ENCODE measurements at places on chromosomes 16 and 17.

GRCh38 chr17:18262111-18262510, 1.6 kb downstream of the MIEF2 start:
- DNase-seq: no peak

DNA sequence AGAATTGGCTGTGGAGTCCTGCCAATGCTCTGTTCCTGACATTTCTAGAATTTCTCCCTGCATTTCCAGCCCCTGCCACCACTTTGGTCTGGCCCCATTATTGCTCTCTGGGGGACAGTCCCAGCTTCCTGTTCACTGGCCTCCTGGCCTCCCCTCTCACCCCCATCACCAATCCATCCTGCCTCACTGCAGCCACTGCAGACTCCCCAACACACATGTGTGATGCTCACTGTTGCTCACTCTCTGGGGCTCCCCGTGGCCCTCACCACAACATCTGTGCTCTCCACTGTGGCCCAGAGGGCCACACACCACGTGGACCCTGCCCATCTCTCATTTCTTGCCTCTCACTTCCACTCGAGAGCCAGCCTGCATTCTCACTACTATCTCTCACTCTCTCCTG, 64.6 kb downstream of the SREBF1 start:
- no peak for DNase-seq

GRCh38 chr16:88331989-88332920, 50.5 kb upstream of the ZNF469 start:
- no peak for DNase-seq

DNA sequence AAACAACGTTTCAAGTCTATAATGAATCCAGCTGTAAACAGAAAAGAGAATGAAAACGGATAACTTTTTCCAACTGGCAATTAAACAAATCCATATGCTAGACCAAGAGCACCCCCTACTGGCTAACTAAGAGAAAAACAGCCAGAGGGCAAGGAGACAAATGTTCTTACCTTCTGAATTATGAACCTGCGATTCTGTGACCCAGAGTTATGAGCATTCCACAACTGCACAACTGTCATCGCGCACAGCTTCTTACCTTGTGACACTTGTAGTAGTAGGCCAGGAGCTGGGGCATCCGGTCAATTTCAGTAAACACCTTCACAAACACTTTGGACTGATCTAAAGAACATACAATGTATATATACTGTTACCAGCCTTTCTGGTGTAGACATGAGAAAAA, 18.6 kb downstream of the COG7 start:
- DNase-seq: peak; percentile 44

GRCh38 chr16:79269211-79269863, 331.2 kb downstream of the MAF start:
- DNase-seq: no peak

DNA sequence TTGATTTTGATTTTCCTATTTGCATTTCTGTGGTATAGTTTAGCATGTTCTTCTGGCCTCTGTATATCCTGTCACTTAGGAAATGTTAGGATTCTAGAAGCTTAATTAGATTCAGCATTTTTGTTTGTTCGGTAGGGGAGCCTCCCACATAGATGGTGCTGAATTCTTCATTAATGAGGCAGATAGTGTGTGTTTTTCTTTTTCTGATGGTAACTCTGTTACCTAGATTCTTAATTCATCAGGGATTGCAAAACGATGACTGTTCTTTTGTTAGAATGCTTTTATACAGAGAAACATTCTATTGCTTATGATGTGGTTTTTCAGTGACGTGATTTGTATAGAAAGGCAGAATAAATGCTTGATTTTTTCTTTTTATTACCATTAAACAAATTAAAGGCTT, 19.0 kb downstream of the BANP start:
- DNase-seq: no peak

DNA sequence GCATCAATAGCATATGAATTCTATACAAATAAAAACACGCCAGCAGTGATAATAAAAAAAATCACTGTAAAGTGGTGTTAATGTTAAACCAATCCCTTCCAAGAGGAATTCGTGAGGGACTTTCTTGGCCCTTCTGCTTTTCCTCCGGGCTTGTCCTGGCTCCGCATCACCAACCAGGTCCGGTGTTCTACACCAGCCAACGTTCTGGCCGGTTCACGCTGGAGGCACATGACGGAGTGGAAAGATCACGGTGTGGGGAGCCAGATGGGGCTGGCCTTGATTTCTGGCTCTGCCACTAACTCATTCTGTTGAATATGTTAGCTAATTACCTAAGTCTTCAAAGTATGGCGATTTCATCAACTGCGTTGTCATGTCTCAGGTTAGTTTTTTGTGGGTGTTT, 1.4 kb upstream of the KRTAP29-1 start:
- no peak for DNase-seq

DNA sequence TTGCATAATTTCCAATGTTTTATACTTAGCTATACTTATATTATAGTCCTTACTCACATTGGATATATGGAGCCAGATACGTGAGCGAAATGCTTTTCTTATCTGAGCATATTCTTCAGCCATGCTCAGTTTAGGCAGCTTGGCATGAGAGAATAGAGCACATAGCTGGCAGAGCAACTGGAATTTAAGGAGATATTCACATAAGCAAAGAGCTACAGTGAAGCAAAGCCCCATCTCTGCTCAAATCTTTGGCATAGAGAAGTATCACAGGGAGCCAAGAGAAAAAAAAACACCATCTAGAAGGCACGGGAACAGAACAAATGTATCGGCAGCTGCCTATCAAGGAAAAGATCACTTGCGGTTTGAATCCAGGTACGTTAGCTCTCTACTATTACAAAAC, 734.2 kb upstream of the KIF2B start:
- no peak for DNase-seq

Data from COR-L47 (cell line).